ENCODE measurements at places on chromosomes 1 and 21. TPM values are rescaled to one million over a fixed set of nuclear protein-coding genes. Genes with fewer than 3 reads are reported as not detected.

UROD gene
- 265 TPM for total RNA-seq

CASZ1 gene
- total RNA-seq, result 0.99 TPM

LAMB3 gene
- total RNA-seq, result 7.1 TPM

RXRG gene
- not detected for total RNA-seq

GCLM gene
- 22.0 TPM for total RNA-seq

GSTM4 gene
- total RNA-seq, result 3.3 TPM

DAB1 gene
- total RNA-seq, result not detected

NLRP3 gene
- total RNA-seq, result not detected

OPTC gene
- not detected for total RNA-seq

DLGAP3 gene
- total RNA-seq, result not detected

GPR52 gene
- 0.49 TPM for total RNA-seq

SPATA45 gene
- not detected for total RNA-seq

ERG gene
- total RNA-seq, result 58.9 TPM

GNAT2 gene
- 0.42 TPM for total RNA-seq

Data from pulmonary artery endothelial cell (primary cell).